Effector memory CD8-positive, alpha-beta T cell (primary cell): ENCODE measurements at places on chromosomes 2 and 18.

- H3K36me3 ChIP-seq = no peaks in the 10 kb centered on the region
- H3K4me3 ChIP-seq = no peak overlapping the region
- H3K4me1 ChIP-seq = no peaks in the 10 kb centered on the region
Measured at GRCh38 chr18:37846996-37847395, 281.4 kb upstream of the CELF4 start.

DNA sequence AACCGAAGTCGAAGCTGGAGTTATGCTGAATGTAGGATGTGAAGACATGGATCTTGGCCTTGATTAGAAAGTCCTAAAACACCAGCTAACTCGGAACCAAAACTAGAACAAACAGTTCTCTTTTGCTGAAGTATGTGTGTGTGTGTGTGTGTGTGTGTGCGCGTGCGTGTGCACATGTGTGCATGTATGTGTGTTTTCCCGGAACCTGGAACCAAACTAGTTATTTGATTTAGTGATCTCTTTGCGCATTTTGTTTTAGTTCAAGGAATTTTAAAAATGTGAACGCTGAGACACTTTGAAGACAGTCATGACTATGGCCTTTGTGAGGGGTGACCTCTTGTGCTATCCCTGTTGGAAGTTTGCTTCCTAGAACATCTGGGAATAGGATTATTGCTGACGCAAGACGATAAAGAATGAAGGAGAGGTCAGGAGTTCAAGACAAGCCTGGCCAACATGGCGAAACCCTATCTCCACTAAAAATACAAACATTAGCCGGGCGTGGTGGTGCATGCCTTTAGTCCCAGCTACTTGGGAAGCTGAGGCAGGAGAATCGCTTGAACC is 23.8 kb downstream of the FHL2 start:
- peaks cover 24% of the 10 kb centered on the region for H3K4me1 ChIP-seq
- H3K27me3 ChIP-seq = peaks cover under 1% of the 10 kb centered on the region
- no peak overlapping the region for H3K4me3 ChIP-seq
- no peaks in the 10 kb centered on the region for H3K36me3 ChIP-seq
- DNase-seq = no peak
- H3K27ac ChIP-seq = peak overlapping the region; percentile 86

GRCh38 chr2:127566576-127566975 is 31.1 kb downstream of the MYO7B start:
- no peak overlapping the region for H3K4me3 ChIP-seq
- no peaks in the 10 kb centered on the region for H3K27me3 ChIP-seq
- DNase-seq = no peak
- peaks cover 6% of the 10 kb centered on the region for H3K4me1 ChIP-seq
- peaks cover 2% of the 10 kb centered on the region for H3K36me3 ChIP-seq

DNA sequence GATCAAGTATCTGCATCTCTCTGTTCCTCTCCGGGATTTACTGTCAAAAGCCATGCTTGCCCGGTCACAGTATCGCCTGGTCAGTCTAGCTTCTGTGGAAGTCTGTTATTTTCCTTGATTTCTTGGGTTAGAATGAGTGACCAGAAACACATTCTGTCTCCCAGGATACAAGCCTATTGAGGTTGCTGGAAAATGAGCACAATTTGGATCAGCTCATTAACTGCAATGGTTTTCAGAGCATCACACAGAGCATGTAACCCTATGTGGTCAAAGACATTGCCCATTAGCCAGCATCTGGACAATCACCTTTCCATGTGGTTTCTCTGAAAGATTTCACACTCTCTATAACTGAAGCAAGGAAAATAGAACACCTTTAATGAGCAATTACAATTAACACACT is 124.2 kb upstream of the FAM98A start:
- H3K36me3 ChIP-seq = no peaks in the 10 kb centered on the region
- H3K4me1 ChIP-seq = no peaks in the 10 kb centered on the region
- no peak for DNase-seq
- H3K4me3 ChIP-seq = no peak overlapping the region

GRCh38 chr2:8479298-8479697 is 202.6 kb upstream of the ID2 start:
- H3K27me3 ChIP-seq = no peaks in the 10 kb centered on the region
- DNase-seq = no peak
- peaks cover 15% of the 10 kb centered on the region for H3K36me3 ChIP-seq
- peak overlapping the region; percentile 24 for H3K4me3 ChIP-seq

DNA sequence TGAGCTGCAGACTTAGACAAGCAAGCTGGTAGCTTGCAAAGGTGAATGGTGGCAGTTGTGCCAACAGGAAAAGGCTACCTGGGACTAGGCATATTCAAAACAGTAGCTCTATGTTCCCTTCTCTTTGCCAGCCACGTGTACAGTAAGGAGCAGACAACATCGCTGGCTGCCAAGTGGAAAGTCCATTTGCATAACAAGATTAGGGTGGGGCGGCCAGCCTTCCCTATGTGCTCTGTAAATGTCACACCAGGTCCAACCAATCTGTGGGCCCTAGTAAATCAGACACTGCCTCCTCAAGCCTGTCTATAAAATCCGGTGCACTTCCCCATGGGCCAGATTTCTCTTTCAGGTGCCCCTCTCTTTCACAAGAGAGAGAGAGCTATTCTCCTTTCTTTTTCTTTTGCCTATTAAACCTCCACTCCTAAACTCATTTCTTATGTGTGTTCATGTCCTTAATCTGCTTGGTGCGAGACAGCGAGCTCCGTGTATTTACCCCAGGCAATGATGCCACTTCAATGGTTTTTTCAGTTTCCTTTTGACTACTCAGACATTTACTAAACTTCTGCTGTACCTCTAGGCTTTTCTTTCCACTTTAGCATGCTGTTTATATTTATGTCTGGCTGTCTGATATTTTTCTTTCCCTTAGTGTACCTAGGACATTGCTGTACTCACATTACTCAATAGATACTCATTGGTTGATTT is 297.4 kb upstream of the GCFC2 start:
- H3K4me3 ChIP-seq = no peak overlapping the region
- H3K4me1 ChIP-seq = no peaks in the 10 kb centered on the region
- no peak for DNase-seq
